ENCODE measurements at places on chromosomes 7 and 10.

DNA sequence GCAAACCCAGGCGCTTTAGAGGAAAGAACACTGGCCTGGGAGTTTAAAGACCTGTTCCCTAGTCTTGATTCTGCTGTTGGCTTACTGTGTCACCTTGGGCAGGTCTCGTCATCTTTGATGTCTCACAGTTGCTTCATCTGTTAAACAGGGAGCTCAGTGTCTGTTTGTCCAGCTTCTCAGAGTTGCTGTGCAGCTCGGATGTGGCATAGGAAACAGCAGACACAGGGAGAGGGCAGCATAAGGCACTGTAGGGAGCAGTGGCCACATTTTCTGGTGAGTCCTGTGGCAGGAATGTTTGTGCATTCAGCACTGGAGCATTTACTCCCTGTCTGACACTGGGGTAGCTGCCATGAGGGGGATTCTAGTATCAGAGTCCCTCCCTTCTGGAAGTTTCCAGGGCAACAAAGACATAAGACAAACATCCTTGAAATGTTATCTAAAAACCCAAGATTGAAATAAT lies 2.0 kb downstream of the REPIN1 start:
- no peak for DNase-seq

GRCh38 chr10:79313320-79313719 lies 33.9 kb upstream of the PPIF start:
- no peak for DNase-seq

DNA sequence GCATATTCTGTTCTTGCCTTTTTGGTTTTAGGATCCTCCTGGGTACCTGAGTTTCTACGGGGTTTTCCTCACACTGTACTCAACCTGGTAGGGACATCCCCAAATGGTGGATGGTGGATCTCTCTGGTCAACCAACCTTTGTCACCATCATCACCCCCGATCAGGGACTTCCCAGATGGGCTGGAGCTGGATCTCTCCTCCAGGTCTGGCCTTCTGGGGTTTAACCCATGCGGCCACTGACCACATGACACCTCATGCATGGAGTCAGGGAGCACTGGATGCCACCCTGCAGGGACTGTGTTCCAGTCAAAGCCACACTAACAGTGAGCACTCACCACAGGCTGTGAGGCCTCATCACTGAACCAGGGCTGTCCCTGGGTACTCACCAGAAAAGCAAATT lies 80.0 kb downstream of the CELF2 start:
- no peak for DNase-seq

DNA sequence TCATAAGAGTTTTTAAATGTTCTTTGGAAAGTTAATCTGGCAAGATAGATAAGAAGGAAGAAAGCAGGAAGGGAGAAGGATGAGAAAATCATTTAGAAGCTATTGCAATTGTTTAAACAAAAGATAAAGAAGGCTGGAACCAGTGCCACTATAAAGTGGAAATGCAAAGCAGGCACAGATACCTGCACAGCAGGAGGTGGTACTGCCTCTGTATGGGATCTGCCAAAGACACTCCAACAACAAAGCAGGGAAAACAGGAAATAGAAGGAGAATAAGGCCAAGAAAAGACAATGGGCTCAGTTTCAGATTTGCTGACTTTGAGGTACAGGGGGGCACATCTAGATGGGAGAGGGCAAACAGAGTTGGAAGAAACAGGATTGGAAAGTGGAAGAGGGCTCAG lies 138.6 kb downstream of the PPP1R17 start:
- DNase-seq: no peak

DNA sequence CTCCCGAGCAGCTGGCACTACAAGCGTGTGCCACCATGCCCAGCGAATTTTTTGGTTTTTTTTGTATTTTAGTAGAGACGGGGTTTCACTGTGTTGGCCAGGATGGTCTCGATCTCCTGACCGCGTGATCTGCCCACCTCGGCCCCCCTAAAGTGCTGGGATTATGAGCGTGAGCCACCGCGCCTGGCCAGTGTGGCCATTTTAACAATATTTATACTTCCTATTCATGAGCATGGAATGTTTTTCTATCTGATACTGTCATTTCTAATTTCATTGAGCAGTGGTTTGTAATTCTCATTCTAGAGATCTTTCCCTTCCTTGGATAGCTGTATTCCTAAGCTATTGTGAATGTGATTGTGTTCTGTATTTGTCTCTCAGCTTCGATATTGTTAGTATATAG lies 96.2 kb downstream of the GLCCI1 start:
- DNase-seq: no peak

DNA sequence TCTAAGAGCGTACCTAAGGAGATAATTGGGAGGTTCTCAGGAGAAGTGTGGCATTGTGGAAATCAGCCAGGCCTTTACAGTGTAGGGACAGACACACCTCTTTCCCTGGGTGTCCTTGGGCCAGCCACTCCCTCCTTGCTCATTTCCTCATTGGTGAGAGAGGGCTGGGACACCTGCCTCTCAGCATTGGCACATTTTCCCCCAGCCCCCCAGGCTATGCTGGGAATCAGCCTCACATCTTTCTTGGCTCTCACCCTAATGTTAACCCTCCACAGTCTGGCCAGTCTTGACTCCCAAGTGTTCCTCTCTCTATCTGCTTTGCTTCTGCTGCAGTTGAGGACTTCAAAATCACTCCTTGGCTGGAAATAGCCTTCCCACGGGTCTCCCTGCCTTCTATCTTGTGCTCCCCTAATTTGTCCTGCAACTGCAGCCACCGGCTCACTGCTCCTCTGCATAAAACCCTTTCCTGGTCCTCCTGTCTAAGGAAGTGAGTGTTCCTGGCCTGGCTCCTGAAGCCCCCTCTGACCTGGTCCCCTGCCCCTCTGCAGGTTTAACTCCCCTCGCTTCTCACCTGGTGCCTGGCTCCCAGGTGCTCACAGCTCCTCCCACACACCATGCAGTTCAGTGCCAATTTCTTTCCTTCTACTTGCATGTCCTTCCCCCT lies 15.8 kb downstream of the TBXAS1 start:
- peak; percentile 73 for DNase-seq

DNA sequence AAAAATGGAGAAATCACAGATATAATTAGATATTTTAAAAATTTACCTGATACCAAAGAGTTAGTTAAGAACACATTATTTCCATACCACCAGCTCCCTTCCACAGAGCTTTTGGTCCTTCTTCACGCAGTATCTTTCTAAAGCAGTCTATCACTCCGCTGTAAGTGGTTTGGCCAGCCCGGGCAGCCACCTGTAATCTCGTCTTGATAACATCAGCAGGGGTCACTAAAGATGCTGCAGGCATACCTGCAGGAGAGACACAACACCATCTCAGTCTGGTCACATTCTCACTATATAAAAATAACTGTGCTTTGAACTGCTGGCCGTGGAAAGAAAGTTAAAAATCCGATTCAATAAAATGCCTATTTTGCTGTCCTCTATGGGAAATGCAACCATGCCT lies 200.1 kb downstream of the SLC25A13 start:
- no peak for DNase-seq

GRCh38 chr10:118272149-118272721 lies 69.9 kb downstream of the FAM204A start:
- DNase-seq: no peak

- no peak for DNase-seq
Measured at GRCh38 chr10:27747096-27747451, 1.5 kb upstream of the MKX start.

DNA sequence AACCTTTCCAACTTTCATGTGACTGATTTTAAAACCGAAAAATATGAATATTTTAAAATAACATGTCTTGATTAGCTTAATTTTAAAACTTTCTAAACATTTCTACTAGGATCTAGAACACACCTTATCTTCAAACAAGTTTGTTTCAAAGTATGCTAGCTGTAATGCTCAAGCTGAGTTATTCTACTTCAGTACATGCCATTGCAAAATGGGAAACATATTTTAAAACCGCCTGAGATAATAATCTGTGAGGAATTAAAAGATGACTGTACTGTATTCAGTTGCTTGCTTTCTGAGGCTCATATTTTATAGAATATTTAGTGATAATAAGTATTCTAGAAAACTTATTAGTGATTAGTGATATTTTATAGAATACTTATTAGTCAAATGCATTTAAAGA lies 99.6 kb downstream of the LMBR1 start:
- DNase-seq: no peak

GRCh38 chr10:105150259-105150880 lies 509.3 kb downstream of the SORCS3 start:
- no peak for DNase-seq

DNA sequence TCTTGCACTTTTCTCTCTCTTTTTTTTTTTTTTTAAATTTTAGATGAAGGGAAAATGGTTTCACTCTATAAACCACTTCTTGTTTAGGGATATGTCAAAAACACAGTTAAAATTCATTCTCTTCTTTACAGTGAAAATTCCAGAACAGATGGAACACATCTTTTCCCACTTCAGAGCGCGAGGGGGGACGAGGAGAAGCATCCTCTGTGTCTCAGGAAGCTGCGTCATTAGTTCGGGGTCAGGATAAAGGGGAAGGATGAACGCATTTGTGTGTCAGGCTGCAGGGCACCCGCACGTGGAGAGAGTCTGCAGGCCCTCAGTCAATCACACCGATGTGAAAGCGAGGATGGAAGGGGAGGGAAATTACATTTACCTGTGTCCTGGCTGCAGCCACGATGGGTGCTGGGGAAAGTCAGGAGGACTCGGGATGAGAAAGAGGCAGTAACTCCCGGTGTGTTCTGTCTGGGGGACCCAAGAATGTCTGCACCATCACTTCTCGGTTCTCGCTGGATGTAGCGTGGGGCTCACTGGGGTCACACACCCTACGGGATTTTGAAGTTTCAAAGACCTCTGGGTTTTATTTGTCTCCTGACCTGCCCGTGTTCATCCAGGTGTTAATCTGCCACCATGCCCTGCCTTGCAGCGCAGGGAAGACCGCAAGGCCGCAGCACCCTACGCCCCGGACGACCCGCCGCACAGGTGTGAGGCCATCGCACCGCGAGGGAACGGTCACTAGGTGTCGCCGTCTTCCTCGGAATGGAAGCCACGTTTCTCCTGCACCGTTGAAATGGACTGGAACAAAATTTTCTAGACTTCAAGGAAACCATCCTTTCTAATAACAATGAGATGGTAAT lies 66.7 kb upstream of the PITRM1 start:
- peak; percentile 67 for DNase-seq

GRCh38 chr7:27901028-27901760 lies 161.2 kb downstream of the TAX1BP1 start:
- peak; percentile 14 for DNase-seq

- no peak for DNase-seq
Measured at GRCh38 chr7:158754746-158755444, 50.3 kb upstream of the NCAPG2 start.

DNA sequence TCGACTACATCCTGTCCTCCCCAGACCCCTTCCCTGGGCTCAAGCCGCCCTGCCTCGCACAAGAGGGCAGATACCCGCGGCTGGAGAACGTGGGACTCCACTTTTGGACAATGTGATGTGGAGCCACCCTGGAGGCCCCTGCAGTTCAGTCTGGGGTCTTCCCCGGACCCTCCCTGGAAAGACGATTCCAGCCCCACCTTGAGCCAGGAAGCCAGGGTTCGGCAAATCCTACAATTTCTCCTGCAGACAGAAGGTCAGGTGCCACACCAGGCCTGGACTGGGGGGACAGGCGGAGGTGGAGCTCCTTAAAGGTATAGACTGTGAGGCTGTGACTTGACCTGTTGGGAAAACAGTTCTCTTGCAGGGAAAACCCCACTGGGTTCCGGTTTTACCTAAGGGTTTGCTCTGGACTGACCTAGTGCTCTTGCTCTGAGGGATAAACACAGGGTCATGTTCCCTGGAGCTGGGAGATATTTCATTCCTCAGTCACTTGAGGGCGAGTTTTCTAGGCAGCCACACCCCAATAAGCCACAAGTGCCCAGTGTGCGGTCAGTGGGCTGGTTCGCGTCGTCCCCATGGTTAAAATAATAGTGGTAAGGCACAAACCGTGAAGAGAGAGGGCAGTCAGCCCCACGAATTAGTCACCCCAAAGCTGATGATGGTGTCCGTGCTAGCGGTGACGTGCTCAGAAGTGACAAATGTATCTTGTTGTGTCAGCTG lies 1.6 kb downstream of the FOXL3 start:
- no peak for DNase-seq

DNA sequence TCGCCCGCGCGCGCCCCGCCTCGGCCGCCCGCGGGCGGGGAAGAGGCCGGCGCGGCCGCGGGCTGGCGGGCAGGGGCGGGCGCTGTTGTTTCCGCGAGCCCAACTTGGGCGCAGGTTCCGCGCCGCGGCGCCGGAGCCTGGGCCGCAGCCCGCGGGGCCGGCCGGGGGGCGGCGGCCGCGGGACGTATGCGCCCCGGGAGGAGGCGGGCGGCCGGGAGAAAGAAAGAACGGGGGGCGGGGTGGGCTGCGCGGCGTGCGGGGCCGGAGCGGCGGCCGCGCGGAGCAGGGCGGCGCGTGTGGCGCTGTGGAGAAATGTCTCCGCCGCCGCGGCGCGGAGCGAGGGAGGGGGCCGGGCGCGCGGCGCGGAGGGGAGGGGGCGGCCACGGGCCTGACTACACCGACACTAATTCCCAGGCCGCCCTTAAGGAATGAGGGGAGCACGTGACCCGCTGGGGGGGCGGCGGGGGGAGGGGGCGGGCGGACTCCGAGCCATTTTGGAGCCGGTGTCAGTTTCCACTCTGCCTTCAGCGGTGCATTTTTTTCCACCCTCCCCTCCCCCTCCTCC lies at the start of gene BMI1:
BMI1 (plus strand) TSS at position 509 of the 565 bp plus-strand sequence. CDS start 5,351 bp downstream, outside the sequence.
- peak; percentile 79 for DNase-seq

DNA sequence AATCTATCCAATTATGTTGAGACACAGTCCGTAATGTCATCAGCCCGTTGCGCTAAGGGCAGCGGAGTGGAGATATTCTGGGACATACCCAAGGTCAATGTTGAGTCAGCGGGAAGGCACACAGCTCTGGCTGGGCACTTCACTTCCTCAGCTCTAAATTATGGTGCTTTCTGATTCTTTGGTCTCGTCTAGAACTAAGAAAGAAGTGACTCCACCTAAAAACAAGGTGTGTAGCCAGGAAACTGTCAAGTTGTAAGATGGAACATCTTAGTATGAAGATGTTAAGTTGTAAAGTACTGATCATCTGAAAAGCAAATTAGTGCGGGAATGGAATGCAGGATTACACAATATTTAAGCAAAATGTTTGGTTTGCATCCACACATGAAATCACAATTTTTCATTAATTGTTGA lies 43.1 kb downstream of the BAIAP2L1 start:
- DNase-seq: peak; percentile 88

- no peak for DNase-seq
Measured at GRCh38 chr7:123741940-123742339, 6.9 kb downstream of the WASL start.

DNA sequence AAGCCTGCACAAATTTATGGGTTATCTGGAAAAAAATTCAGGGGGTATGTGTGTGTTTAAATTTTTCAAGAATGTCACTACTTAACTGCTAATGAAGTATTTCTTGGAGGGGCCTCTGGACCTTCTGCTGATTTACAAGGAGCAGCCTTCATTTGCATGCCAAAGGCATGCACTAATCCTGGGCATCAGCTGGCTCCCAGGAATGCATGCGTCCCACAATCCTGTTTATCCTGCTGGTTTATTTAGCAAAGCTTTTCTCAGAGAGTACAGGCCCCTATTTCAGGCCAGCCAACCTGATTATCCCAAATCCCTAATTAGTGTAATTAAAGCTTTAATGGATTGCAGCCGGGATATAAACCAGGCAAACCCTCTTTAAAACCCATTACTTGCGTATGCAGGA lies 170.4 kb downstream of the TAX1BP1 start:
- no peak for DNase-seq
